ENCODE measurements at places on chromosomes 6 and 20.

DNA sequence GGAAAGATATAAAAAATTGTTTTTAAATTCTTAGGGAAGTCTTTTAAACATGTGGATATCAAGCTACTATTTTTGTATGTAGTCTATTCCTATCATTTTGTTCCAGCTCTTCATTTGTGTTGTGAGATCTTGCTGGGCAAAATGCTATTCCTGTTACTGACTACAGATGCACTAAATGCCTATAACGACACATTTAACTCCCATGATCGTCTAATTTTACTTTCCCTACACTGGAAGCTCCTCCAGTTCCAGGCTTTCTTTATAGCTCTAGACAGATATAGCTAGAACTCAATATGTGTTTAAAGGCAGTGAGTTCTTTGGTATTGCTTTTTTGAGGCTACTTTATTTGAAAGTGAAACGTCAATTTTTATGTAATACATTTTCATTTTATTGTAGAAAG is 971.5 kb upstream of the CITED2 start:
- DNase-seq, result no peak

- peak; percentile 68 for DNase-seq
Observed at GRCh38 chr6:137706083-137706750, 160.8 kb upstream of the TNFAIP3 start.

DNA sequence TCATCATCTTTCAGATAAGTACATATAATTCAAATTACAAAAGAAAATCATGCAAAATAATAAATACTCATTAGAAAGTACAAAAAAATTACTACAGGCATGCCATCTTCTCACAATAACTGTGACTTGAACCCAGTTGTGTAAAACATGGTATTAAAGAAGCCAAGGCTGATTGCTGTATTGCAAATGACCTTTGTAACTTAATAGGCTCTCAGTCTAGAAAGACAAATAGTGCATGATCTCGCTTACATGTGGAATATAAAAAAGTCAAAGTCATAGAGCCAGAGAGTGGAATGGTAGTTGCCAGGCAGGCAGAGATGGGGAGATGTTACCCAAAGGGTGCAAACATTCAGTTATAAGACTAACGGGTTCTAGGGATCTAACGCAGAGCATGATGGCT is 626.1 kb downstream of the COL12A1 start:
- no peak for DNase-seq

DNA sequence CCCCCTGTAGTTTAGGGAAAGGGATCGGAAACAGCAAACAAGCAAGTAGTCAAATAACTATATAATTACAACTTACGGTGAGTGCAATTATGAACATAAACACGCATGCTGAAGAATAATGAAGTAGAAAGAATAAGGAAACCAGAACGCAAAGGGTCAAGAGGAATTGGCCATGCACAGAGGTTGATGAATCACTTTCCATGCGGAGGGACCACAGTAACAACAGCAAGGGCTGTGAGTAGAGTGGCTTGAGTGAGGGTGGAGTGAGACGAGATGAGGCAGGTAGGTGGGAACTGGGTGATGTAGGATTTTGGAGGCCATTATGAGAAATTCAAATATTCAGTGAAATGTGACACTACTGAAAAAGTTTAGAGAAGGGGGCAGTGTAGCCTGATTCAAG is 112.2 kb upstream of the LAMP5 start:
- peak; percentile 51 for DNase-seq

DNA sequence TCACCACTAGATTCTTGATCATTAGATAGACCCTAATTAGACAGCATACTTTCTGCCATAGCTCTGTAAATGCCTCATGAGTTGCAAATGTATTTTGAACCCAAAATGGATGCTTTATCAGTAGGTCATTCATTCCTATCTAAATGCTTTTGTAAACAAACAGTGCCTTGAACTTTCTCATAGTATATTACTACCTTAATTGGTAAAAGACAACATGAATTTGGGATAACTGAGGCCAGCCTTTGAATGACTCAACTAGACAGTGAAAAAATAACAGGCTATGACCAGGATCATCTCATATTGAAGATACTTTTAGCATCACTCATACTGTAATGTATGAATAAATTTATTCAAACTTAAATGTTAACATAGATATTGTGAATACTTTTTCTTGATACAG is 37.0 kb upstream of the PRL start:
- no peak for DNase-seq

DNA sequence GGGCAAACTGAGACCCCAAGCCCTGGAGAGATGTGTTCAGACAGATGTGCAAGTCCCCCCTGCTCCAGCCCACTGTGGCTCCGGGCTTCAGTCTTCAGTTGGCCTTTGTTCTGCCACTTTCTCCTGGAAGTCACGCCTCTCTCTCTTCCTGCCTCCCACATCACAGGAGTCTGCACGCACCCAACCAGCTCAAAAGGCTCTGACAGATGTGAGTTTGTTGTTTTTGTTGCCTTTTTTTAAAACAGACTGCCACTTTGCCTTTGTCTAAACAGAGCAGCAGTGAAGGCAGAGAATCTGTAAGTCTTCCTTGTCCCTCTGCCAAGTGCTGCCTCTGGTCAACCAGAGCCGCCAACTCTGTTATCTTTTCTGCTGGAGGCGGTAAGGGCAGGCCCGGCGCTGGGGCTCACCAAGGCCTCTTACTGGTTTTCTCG is 149.7 kb downstream of the TFAP2C start:
- DNase-seq, result no peak
